ENCODE measurements at places on chromosomes 16 and 17.

DNA sequence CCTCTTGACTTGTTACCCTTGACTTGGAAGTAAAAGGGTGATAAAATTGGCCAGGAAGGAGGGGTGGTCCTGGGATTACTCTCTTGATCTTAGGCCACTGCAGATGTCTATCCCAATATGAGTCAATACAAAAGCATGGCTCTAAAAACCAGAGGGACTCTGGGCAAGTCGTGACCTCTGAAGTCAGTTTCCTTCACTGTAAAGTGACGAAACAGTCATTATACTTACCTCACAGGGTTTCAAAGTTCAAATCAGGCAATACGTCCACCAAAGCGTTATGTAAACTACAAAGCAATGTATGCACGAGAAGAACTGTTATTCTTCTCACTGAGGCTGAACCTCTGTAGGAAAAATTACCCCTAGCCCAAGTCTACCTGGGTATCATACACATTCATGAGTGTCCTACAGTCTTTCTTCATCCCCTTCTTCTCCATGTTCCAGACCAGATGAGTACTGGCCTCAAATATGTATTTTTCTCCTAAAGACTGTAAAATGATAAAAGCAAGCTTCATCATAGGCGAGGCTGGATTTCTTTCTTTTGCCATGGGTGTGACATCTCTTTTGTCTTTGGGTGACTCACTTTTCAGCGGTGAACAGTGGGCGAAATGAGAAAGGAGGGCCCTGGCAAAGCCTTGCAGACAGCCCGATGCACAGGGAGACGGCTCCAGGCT, 34.5 kb upstream of the CLEC18B start:
- DNase-seq, result no peak

GRCh38 chr16:72429671-72430081, 257.7 kb upstream of the PMFBP1 start:
- no peak for DNase-seq

GRCh38 chr17:59440757-59441463, 109.5 kb downstream of the YPEL2 start:
- DNase-seq, result peak; percentile 76

DNA sequence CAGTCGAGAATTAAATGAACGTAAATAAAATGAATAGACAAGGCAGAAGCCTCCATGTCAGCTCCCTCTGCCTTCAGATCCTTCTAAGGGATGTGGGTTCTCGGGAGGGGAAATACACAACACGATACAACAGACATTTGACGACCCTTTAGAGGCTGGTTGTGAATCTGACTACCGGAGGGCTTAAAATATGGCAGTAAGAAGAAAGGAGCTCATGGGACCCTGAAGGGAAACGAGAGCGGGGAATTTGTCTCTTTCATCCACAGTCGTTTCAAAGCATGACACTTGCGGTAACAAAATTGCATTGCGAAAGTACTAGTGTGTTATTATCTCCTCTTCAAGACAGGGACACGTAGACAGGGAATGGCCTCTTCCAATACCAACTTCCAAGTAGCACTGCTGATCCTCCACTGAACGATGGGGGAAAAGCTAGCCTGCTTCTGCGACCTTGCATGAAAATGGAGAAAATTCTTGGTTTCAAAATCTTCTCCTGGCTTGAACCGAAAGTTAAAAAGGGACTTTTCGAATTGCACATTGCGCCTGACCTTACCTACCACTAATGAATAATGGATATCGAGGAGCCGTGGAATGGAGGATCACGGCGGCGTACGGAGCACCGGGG, 1.2 kb upstream of the TNRC6C start:
- no peak for DNase-seq

GRCh38 chr17:78374631-78375274, 3.7 kb upstream of the PGS1 start:
- DNase-seq, result no peak

GRCh38 chr16:49799172-49799571, 56.7 kb downstream of the ZNF423 start:
- peak; percentile 48 for DNase-seq

- no peak for DNase-seq
These were observed 136.3 kb downstream of the NLK start for GRCh38 chr17:28178800-28179199.

GRCh38 chr16:12079412-12079965, 103.0 kb downstream of the SNX29 start:
- no peak for DNase-seq

DNA sequence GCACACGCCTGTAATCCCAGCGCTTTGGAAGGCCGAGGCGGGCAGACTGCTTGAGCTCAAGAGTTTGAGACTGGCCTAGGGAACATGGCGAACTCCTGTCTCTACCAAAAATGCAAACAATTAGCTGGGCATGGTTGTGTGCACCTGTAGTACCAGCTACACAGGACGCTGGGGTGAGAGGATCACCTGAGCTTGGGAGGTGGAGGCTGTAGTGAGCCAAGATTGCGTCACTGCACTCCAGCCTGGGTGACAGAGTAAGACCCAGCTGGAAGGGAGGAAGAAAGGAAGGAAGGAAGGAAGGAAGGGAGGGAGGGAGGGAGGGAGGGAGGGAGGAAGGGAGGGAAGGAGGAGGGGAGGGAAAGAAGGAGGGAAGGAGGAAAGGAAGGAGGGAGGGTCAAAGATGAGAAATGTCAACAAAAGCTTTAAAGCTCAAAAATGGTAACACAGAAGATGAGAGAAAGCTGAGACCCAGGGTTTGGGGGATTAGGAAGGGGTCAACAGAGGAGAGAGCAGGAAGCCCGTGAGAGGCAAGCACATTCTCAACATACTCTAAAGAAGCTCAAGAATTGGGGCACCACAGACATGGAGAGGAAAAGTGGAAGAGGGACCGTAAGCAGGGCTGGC, 5.0 kb upstream of the KRT19 start:
- DNase-seq, result no peak

GRCh38 chr16:49527611-49528010, 154.0 kb downstream of the C16orf78 start:
- DNase-seq, result no peak

- DNase-seq, result no peak
These were observed 460 bp upstream of the HSBP1 start for GRCh38 chr16:83807327-83807709.

DNA sequence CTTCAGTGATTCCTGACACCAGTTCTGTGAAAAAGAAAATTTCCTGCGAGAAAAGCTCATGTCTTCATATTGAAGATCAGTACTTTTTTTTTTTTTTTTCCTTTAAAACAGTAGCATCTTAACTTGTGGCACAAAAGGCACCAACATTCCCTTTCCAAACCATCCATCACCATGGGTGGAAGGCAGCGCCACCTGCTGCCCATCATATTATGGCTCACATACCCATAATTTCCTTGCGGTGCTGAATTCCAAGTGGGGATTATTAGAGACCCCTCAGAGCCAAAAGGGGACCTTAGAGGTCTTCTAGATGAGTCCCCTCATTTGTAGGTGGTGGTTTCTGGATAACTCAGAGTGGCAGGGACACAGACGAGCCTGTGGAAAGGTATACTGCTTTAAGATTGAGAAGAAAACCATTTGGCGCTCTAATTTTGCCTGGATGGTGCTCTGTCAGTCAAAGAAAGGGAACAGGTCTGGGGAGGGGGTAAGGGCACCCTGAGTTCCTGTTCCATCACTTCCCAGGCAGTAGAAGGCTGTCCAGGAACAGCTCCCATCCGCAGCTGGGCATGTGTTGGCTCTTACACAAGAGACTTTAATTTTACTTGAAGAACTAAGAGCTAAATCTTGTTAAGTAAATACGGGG, 7.9 kb upstream of the SOST start:
- DNase-seq, result peak; percentile 28

GRCh38 chr16:80557037-80557436, 16.2 kb downstream of the DYNLRB2 start:
- no peak for DNase-seq

- DNase-seq, result no peak
These were observed 24.4 kb downstream of the SNN start for GRCh38 chr16:11692651-11693050.

DNA sequence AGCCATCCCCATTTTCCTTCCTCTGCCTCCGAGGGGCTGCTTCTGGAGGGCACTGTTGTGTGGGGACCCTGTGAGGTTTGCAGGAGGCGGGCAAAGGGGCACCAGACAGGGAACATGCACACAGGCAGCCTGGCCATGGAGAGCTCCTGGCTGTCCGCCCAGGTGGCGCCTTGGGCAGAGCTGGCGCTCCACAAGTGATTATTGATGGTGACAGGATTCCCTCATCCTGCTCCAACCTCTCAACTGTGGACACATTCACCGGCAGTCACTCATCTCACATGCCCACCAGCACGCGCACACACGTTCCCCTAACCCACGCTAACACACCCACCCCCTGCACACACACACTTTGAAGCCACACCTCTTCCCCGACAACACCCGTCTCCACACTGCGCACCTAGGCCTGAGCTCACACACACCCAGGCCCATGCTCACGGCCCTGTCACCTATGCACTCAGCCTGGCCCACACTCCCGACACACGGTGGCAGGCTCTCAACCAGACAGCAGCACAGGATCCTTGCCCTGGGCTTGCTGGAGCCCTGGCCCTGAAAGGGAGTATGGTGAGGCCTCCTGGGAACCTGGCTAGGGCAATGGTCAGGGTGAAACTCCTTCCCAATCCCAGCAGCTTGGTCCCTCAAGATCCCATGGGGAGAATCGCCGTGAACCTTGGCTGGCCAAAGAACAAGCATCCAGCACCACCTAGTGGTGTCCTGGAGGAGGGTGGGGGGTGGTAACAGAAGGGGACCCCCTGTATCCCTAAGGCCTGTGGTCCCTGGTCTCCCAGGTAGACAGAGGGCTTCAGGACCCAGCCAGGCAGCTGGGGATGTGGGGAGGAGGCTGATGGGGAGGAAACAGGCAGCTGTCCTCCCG, 3.6 kb downstream of the PNMT start:
- DNase-seq, result no peak

- DNase-seq, result no peak
These were observed 20.5 kb upstream of the ERN1 start for GRCh38 chr17:64150237-64151015.

DNA sequence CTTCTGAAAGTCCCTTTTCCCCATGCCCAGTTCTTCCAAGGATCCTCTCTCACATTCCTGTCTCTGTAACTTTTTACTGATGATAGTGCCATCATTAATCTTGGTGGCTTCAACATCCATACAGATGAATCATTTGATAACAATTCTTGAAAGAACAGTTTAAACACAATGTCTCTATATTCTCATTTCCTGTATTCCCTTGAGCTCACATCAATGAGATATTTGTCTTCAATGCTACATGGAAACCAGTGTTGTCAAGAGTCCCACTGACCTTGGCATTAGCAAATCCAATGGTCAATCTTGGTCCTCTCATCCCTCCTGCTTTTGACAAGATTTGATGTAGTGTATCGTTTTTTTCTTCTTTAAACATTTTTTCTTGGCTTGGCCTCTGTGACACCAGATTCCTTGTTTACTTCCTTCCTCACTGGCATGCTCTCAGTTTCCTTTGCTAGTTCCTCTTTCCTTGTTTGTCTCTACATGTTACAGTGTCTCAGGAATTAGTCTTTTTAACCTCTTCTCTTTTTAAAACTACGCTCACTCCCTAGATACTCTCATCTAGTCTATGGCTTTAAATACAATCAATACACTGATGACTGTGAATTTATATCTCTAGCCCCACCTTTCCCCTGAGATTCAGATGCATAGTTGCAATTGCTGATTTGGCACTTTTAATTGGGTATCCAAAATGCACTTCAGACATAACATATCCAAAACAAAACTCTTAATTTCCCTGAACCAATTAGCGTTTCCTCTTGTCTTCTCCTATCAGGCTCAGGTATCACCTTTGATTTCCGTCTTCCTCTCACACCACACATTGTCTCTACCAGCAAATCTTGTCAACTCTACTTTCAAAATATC, 134.0 kb downstream of the MYO1D start:
- no peak for DNase-seq

DNA sequence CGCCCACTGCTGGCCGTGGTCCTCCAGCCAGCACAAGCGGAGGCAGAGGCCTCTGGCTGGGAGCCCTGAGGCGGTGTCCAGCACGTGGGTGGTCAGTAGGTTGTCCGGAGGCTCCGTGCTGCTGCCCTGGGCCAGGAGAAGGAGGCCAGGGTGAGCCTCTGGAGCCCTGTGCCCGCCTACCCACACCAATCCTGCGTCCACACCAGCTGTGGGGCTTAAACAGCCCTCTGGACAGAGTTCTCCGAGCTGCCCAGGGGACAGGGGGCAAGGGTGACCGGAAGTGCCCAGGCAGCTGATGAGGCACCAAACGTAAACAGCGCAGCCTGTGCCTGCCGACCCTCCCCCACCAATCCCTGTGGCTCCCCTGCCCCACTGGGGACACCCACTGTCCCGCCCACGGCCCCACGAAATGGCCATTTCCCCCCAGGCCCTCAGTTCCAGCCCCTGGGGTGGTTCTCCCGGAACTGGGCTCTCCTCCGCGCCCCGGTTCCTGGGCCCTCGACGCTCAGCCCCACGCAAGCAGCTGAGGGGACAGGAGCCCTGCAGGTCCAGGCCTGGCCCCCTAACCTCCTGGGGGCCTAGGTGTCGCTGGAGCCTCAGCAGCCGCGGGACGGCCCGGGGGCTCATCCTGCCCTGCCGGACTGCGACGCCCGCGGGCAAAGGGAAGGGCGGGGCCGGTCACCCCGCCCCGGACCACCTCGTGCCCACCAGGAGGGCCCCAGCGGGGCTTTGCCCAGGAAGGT, 27.9 kb upstream of the DBNDD1 start:
- DNase-seq, result no peak

DNA sequence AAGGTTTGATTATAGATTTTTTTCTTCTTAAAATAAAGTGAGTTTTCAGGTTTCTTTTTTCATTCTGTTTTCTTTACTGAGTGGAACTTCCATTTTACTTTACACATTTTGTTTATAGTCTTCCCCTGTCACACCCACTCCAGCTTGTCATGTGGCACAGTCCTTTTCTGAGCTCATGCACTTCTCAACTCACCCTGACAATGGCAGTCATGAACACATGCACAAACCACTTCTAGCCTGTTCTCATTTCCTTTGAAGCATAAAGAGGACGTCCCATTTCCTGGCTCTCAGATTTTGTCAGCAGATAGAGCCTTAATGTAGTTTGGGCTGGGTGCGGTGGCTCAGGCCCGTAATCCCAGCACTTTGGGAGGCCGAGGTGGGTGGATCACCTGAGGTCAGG, 168.0 kb downstream of the AHSP start:
- DNase-seq, result no peak

GRCh38 chr17:13415871-13416416, 185.8 kb downstream of the HS3ST3A1 start:
- no peak for DNase-seq

DNA sequence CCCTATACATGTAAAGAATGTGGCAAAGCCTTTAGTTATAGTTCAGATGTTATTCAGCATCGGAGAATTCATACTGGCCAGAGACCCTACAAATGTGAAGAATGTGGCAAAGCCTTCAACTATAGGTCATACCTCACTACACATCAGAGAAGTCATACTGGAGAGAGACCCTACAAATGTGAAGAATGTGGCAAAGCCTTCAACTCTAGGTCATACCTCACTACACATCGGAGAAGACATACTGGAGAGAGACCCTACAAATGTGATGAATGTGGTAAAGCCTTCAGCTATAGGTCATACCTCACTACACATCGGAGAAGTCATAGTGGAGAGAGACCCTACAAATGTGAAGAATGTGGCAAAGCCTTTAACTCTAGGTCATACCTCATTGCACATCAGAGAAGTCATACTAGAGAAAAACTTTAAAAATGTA, 42.5 kb downstream of the ZNF267 start:
- no peak for DNase-seq
